ENCODE measurements at places on chromosomes 16 and 17.
A peak's percentile ranks its signal among the peaks of the same experiment; 100 is the strongest.

DNA sequence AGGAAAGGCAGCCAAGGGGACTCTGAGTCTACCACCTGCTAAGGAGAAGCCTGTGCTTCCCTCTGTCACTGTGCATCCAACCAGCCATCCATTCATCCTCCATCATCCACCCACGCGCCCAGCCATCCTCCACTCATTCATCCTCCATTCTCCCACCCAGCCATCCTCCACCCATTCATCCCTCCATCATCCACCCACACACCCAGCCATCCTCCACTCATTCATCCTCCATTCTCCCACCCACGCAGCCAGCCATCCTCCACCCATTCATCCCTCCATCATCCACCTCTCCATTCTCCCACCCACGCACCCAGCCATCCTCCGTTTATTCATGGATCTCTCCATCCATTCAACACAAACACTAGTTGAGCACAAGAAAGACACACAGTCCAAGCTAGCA lies 74.1 kb downstream of the COG7 start:
- no peak for DNase-seq

- DNase-seq, result no peak
These were observed 108.6 kb downstream of the PRKCB start for GRCh38 chr16:23944381-23944780.

- no peak for DNase-seq
These were observed 235.3 kb downstream of the SEC14L1 start for GRCh38 chr17:77375917-77376651.

DNA sequence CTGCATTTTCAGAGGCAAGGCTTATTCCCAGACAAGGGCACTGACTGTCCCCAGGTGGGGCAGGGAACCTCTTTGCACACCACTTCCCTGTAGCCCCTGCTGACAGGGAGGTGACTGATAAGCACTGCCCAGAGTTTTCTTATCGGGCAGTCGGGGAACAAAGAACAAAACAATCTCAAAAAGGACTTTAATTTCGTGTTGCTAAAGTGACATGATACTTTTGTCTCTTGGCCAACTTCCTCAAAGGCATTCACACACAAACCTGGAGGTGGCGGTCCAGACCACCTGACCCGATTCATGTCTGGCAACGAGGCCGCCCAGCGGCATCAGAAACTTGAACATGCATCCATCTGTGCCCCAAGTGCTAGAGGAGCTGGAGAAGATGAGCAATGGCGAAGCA lies 28.9 kb downstream of the ZDHHC7 start:
- no peak for DNase-seq

DNA sequence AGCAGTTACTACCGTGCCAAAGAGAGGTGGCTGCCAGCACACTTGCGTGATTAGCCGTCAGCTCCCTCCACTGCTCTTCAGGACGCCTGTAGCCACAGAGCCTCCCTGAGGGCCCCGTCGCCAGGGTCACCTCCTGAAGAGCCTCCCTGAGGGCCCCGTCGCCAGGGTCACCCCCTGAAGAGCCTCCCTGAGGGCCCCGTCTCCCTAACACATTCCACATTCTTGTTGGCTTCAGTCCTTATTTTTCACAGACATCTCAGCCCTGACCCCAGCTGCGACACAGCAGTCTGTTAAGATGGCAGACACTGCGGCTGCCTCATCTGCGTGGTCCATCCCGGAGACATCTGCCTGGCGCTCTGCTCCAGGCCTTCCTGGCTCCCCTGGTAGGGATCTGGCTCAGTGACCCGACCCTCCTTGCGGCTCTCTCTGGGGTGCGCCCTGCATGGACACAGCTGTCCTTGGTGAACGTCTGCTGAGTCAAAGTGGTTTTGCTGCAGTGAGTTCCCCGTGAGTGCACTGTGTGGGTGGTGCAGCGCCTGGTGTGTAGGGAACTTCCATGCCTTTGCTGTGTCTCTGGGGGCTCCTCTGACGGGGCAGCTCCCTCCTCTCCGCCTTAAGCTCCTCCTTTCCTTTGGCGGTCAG lies 11.4 kb downstream of the ACSF3 start:
- no peak for DNase-seq

DNA sequence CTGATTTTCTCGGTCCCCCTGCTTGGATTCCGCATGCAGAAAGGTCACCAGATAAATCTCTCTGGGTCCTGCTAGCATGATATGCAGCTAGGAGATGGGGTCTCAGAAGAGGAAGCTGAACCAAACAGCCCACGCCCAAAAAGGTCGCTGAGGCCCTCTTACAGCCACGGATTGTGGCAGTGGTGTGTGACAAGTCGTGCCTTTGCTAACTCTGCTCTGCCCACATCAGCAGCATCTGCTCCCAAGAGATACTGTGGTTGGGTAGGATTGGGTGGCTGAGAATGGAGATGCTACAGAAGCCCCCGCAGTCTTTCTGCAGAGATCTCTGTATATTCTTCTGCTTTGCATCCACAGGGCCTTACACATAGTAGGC lies 15.2 kb upstream of the SKAP1 start:
- no peak for DNase-seq

- DNase-seq, result no peak
These were observed 12.4 kb upstream of the CACNG4 start for GRCh38 chr17:66952031-66952524.

- DNase-seq, result no peak
These were observed 74.4 kb upstream of the DNAH17 start for GRCh38 chr17:78651554-78651953.

DNA sequence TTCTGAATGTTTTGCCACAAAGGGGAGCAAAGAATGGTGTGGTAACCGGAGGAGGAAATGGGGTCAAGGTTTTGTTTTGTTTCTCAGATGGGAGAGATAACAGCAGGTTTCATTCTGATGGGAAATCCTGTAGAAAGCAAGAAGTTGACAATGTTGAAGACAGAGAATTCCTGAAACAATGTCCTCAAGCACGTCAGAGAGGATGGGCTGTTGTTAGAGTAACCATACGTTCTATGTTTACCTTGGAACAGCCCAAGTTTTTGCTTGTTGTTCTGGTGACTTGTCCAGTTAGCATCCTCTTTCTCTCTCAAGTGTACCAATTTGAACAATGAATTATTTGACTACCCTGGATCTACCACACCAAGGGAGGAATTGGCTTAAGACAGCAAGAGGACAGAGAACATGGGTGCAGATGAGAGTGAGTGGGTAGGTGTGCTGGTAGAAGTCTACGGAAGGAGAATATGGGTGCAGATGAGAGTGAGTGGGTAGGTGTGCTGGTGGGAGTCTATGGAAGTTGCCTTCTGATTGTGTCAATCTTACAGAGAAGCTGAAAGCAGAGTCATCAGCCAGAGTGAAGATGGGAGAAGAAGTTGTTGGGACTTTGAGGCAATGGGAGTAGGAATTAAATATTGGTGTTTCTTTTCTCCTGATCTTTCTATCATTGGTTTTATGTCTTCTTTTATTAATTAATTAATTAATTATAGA lies 14.8 kb upstream of the NSRP1 start:
- DNase-seq, result no peak

DNA sequence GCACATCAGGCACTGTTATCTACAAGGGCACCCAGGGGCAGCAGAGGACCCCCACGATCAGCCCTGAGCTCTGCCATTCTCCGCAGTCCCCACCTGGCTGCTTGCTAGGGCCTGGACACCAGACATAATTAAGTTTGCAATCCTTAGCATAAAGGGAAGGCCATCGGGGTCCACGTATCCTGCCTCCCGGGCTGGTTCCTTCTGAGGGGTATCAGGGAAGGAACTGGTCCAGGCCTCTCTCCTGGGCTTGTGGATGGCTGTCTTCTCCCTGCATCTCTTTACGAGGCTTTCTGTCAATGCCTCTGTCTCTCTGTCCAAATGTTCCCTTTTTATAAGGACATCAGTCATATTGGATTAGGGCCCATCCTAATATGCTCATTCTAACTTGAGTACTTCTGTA lies 77.8 kb downstream of the CYLD start:
- DNase-seq, result no peak

GRCh38 chr17:11832401-11833137 lies 164.7 kb downstream of the ZNF18 start:
- no peak for DNase-seq

DNA sequence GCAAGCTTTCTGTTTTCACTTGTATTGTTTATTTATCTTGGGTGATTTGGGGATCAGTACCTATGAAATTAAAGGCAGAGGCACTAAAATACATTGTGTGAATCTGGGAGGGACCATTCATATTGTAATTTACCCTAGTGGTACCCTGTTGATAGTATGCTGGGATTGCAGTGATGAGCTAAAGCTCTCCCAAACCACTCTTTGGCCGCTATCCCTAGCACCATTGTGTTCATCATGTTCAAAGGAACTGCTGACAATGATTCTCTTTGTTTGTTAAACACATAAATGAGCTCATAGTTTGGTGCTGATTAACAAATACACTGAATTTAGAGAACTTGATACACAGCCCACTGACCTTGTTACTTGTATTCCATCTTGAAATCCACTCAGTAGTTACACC lies 1469.8 kb downstream of the CDH11 start:
- DNase-seq, result no peak

DNA sequence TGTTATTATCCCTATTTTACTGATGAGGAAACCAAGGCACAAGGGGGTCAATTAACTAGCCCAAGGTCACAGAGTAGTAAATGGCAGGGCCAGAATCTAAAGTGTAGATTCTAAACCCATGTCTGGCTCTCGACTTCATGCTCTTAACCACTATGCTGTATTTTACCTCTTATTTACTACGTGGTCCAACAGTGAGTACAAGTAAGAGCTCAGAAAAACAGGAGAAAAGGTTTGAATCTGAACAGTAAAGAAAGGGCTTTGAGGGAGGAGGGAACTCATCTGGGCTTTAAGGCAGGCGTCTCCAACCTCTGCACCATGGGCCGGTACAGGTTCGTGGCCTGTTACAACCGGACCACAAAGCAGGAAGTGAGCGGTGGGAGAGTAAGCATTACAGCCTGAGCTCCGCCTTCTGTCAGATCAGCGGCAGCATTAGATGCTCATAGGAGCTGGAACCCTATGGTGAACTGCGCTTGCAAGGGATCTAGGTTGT lies 62.9 kb downstream of the SMURF2 start:
- no peak for DNase-seq

GRCh38 chr16:88994695-88995094 lies 17.7 kb upstream of the CBFA2T3 start:
- DNase-seq, result no peak

DNA sequence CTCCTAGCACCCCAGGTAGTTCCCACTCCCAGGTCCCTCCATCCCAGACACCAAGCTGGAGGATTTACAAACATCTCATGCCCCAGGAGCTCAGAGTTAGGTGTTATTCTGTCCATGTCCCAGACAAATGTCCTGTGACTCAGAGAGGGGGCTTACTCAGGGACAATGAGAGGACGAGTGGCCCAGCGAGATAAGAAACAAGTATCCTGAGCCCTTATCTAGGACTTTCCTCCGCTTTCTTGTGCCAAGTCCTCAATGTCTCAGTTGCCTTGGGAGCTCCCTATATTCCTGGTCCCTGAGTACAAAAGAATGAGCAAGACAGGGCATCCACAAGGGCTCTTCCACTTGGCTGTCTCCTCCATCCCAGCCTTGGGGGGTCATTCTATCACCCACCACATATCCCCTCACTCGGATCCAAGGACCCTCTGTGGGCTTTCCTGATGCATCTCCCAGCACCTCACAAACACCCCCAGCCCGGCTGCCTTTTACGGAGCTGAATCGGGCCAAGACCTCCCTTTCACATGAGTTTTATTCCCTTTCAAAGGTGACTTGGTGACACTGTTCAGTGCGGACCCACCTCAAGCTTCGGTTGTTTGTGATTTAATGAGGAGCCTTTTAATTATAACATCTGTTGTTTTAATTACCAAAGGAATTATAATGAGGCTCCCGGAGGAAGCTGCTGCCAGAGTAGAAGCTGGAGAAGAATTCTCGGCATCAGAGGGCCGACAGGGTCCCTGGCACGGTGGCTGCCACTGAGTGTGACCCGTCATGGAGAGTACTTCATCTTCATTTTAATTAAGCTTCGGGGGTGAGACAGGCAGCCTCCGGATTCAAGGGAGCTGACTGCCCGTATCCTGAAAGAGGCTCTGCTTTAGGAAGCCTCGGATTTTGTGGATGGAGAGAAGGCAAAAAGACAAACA lies 121.5 kb downstream of the WSCD1 start:
- DNase-seq, result no peak

DNA sequence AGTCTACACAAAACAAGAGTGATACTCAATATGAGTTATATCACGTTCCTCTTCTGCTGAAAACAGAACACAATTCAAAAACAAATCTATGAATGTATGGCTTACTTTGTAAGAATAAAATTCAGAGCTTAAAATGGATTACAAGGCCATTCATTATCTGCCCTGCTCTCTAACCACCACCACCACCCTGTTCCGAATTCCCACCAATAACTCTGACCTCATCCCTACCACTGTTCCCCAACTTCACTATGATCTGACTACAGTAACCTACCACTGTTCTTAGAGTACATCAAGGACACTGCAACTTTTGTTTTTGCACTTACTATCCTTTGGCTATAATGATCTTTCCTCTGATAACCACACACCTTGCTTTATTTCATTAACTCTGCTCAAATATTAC lies 21.3 kb downstream of the FBXL20 start:
- no peak for DNase-seq

DNA sequence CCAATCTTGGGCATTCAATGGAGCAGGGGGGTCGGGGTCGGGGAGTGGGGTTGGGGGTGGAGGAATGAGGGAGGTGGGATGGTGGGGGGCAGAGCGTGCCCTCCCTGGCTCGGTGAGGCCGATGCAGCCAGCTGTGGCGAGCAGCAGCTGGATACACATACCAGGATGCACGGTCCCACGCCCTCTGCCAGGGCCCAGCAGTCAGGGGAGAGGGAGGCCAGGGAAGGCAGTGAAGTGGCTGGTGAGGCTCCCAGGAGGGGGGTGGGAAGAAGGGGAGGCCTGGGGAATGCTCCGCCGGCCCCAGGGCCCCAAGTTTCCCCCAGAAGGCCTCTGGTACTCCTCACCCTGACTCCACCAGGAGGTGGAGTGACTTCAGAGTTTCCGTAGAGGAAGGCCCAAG lies 77.6 kb upstream of the LHX1 start:
- DNase-seq, result no peak

- no peak for DNase-seq
These were observed 35.5 kb downstream of the UBN1 start for GRCh38 chr16:4882633-4883285.

GRCh38 chr16:81214745-81215166 lies 23.7 kb upstream of the BCO1 start:
- DNase-seq, result peak; percentile 54

- DNase-seq, result no peak
These were observed 7.8 kb upstream of the KRT19 start for GRCh38 chr17:41535764-41536481.

GRCh38 chr16:24758373-24758772 lies 28.9 kb downstream of the TNRC6A start:
- DNase-seq, result no peak

DNA sequence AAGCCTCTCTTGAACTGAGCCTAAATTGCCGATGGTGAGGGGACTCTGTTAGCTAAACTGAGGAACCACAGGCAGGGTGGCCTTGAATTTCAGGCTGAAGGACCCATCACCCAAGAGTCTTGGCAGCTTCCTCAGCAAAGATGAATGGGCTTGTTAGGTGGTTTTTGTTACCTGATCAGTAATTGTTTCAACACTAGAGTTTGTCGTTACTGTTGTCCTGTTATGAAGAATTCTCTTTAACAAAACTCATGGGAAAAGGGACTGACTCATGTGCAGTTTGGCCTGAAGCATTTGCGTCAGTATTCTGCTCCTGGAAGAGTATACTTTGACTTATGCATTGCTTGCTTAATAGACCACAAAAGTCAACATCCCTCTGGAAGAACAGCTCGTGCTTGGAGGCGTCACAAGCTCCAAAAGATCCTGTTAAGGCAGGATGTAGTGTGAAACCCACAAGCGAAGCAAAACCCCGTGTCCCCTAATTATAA lies 206.0 kb downstream of the IRX3 start:
- DNase-seq, result no peak
